ENCODE measurements at places on chromosomes 16 and 17. TPM values are rescaled to one million over a fixed set of nuclear protein-coding genes. Genes with fewer than 3 reads are reported as not detected.

DNA sequence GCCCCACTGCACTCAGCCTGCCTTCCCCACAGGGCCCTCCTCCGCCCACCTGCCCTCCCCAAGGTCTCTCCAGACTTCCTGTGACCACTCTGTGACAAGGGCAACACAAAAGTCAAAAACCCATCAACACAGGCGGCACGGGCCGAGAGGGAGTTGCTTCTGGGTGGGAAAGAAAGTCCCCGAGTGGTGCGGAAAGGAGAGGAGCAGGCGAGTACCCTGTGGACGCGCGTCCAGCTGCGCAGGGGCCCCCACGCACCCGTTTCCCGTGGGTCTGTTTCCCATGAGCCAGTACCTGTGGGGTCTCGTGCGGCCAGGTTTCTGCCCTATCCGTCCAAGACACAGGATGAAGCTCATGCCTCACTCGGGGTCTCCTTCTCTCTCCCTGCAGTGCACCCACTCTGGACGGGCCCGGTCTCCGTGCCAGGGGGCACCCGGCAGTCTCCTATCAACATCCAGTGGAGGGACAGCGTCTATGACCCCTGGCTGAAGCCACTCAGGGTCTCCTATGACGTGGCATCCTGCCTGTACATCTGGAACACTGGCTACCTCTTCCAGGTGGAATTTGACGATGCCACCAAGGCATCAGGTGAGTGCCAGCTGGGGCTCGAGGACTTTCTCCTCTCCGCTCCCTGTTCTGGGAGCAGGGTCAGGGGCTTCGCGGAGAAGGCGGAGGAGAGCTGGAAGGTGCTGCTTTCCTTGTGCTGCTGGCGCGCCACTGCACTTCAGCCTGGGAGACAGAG, 12.2 kb downstream of the CD2BP2 start:
- no peak overlapping the region for H3K4me3 ChIP-seq
- no peaks in the 10 kb centered on the region for H3K4me1 ChIP-seq
- H3K36me3 ChIP-seq: no peaks in the 10 kb centered on the region
- H3K27ac ChIP-seq: no peak overlapping the region

- no peak overlapping the region for H3K27ac ChIP-seq
- no peak for DNase-seq
- H3K36me3 ChIP-seq: no peaks in the 10 kb centered on the region
- peaks cover 5% of the 10 kb centered on the region for H3K27me3 ChIP-seq
Observed at GRCh38 chr17:57916925-57917858, 38.0 kb downstream of the CUEDC1 start.

DNA sequence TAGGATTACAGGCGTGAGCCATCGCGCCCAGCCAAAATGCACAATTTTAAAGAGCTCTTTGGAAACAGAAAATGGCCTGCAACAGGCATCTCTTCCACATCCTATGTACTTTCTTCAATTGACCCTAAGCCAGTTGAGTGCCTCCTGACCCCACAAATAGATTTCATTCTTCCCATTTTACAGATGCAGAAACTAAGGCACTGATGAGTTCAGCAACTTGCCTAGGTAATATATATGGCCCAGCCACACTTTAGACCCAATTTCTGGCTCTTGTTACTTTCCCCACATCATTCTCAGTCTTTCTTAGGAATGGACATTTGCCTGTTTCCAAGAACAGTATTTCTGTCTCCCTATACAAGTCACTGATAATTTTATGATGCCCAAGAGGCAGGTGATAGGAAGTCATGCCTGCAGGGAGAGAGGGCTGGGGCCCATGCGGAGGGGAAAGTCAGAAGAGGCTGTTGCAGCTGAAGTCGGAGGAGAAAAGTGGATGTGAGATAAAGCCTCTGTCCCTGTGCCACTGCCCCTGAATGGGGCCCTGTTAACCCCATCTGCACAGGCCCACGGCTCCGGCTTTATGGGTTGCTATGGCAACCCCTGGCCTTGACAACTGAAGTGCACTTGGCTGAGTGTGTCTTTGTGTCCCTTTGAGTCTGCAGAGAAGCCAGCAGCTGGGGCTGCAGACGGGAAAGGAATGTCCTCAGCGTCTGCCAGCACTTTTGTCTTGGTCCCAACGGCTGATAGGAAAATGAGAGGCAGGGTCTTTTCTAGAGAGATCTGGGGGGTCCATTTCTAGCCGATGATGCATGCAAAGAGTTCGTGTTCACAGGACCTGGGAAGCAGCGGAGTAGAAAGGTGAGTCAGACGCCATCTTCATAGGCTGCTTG, 45.9 kb downstream of the ABAT start:
- no peaks in the 10 kb centered on the region for H3K36me3 ChIP-seq
- H3K27me3 ChIP-seq: peaks cover 4% of the 10 kb centered on the region

Gene UMOD
- not detected for total RNA-seq

Gene MILR1
- total RNA-seq: not detected

All from glutamatergic neuron (in vitro differentiated cells).